ENCODE measurements at places on chromosomes 1 and 21.

DNA sequence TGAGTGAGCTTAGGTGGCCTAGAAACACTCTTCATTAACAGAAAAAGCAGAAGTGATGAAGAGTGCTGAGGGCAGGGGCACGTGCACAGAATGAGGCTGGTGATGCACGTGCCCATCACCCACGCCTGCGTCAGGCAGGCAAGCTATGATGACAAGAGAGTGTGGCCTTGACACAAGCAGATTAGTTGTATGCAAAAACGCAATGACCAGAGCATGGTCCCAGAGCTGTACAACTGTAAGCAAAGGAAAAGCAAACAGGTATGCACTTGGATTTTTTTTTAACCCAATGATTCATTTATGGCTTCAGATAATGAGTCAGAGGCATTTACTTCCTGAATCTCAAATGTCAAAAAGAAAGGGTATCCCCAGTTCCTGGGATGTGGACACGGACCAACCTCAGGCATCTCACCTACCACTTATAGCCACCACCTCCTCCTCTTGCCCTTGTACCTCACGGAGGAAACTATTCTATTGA lies 9.1 kb upstream of the TMEM61 start:
- no peak for DNase-seq
- peaks cover 2% of the 10 kb centered on the region for H3K4me1 ChIP-seq
- H3K36me3 ChIP-seq, result no peaks in the 10 kb centered on the region
- H3K27ac ChIP-seq, result no peak overlapping the region
- H3K4me3 ChIP-seq, result no peak overlapping the region

DNA sequence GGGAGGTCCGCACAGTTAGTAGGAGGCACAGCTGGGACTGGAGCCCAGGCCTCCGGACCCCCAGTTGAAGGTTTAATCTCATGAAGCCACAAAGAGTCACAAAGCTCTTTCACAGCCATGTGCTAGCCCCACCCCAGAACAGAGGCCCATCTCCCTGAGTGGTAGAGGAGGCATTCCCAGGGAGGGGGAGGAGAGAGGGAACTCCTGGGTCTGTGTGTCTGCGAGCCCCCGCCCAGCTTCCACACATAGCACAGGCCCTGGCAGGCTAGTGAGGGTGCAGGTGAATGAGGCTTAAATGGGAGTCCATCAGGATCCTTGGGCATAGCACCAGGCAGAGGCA lies 197.8 kb downstream of the MATN1 start:
- H3K27ac ChIP-seq, result no peak overlapping the region
- H3K27me3 ChIP-seq, result no peaks in the 10 kb centered on the region
- DNase-seq, result no peak
- no peaks in the 10 kb centered on the region for H3K36me3 ChIP-seq

GRCh38 chr1:203480084-203480483 lies 4.5 kb downstream of the PRELP start:
- no peak overlapping the region for H3K4me3 ChIP-seq
- DNase-seq, result no peak
- H3K27ac ChIP-seq, result no peak overlapping the region
- no peaks in the 10 kb centered on the region for H3K36me3 ChIP-seq
- no peaks in the 10 kb centered on the region for H3K4me1 ChIP-seq

- no peak overlapping the region for H3K4me3 ChIP-seq
- H3K4me1 ChIP-seq, result no peaks in the 10 kb centered on the region
- H3K27ac ChIP-seq, result no peak overlapping the region
- H3K36me3 ChIP-seq, result no peaks in the 10 kb centered on the region
- DNase-seq, result no peak
- H3K27me3 ChIP-seq, result no peaks in the 10 kb centered on the region
These were observed 6.3 kb upstream of the ZNF683 start for GRCh38 chr1:26378879-26379251.

GRCh38 chr1:53521924-53522552 lies 62.8 kb downstream of the DMRTB1 start:
- H3K27me3 ChIP-seq, result no peaks in the 10 kb centered on the region
- no peaks in the 10 kb centered on the region for H3K4me1 ChIP-seq
- no peak overlapping the region for H3K4me3 ChIP-seq
- H3K27ac ChIP-seq, result no peak overlapping the region

DNA sequence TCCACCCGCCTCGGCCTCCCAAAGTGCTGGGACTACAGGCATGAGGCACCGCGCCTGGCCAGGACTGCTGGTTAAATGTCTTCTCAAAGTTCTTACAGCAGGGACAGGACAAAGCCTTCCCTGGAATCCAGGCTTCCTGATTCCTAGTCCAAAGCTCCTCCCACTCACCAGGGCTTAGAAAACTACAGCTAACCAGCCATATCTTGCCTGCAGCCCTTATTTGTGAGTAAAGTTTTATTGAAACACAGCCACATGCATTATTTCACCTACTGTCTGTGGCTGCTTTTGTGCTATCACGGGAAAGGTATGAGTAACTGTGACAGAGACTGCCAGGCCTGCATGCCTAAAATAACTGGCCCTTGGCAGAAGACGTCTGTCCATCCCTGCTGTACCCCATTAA lies 24.4 kb downstream of the TMCO4 start:
- H3K27me3 ChIP-seq, result no peaks in the 10 kb centered on the region
- no peak overlapping the region for H3K27ac ChIP-seq
- peaks cover 8% of the 10 kb centered on the region for H3K4me1 ChIP-seq
- DNase-seq, result peak; percentile 28
- H3K4me3 ChIP-seq, result no peak overlapping the region
- H3K36me3 ChIP-seq, result no peaks in the 10 kb centered on the region

- H3K4me1 ChIP-seq, result no peaks in the 10 kb centered on the region
- no peak overlapping the region for H3K27ac ChIP-seq
- H3K4me3 ChIP-seq, result no peak overlapping the region
- H3K27me3 ChIP-seq, result no peaks in the 10 kb centered on the region
These were observed 395.4 kb upstream of the ADAMTS5 start for GRCh38 chr21:27362249-27362648.

GRCh38 chr1:44425341-44426082 lies 20.5 kb downstream of the RNF220 start:
- DNase-seq, result no peak
- H3K4me3 ChIP-seq, result no peak overlapping the region
- H3K4me1 ChIP-seq, result peaks cover 32% of the 10 kb centered on the region
- no peak overlapping the region for H3K27ac ChIP-seq
